ENCODE measurements at places on chromosomes 16 and 17. TPM values are rescaled to one million over a fixed set of nuclear protein-coding genes. Genes with fewer than 3 reads are reported as not detected.

- no peak for DNase-seq
Observed at GRCh38 chr16:70465999-70466804, 11.8 kb downstream of the FCSK start.

DNA sequence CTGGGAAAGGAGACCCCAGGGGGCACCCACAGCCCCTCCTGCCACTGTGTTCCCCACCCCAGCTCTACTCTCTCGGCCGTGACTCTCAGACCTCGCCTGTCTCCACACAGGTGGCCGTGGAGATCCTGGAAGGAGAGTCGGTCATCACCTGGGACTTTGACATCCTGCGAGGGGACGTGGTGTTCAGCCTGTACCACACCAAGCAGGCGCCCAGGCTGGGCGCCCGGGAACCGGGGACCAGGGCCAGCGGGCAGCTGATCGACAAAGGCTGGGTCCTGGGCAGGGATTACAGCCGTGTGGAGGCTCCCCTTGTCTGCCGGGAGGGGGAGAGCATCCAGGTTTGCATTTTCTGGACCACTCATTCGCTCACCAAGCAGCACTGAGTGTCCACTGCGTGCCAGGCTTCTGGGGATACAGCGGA is 25.4 kb downstream of the NAGPA start:
- DNase-seq, result peak; percentile 26

DNA sequence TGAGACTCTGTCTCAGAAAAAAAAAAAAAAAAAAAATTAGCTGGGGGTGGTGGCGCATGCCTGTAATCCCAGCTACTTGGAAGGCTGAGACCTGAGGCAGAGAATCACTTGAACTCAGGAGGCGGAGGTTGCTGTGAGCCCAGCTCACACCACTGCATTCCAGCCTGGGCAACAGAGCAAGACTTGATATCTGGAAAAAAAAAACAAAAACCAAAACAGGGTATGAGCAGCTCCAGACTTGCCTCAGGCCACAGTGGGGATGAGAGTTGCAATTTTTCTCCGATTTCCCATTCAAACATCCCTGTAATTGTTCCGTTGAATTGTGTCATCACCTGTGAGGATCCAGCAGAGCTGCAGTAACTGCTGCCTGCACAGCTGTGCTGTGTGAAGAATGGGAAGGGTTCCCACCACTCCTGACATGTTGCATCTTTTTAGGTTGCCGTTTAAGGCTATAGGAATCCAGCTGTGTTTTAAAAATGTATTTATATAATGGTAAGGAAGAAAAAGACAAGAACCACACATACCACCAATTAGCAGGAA is 150.0 kb downstream of the VPS53 start:
- DNase-seq, result no peak

- no peak for DNase-seq
Observed at GRCh38 chr17:12605222-12605621, 60.5 kb upstream of the MYOCD start.

- DNase-seq, result no peak
Observed at GRCh38 chr16:68000450-68000849, 1.2 kb upstream of the DPEP2 start.

DNA sequence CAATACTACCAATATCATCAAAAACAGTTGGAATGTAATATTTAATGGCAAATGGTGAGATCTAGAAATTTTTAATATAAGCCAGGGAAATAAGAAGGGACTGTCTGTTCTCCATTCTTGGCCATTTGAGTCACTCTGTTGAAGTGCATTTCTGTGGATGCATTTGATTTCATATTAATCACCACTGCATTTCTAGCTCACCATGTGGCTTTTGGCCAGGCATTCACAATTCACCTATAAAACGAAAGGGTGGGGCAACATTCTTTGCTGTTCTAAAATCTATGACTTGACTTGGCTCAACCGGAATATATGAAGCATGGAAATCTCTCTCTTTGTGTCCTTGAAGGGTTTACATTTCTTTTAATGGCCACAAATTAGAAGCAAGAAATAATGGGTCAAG is 483.0 kb downstream of the SLC39A11 start:
- no peak for DNase-seq

- DNase-seq, result no peak
Observed at GRCh38 chr17:33389504-33390135, 96.5 kb upstream of the ASIC2 start.

- DNase-seq, result no peak
Observed at GRCh38 chr17:39357986-39358385, 43.4 kb downstream of the FBXL20 start.

- peak; percentile 51 for DNase-seq
Observed at GRCh38 chr16:85428168-85428898, 184.8 kb upstream of the GSE1 start.

DNA sequence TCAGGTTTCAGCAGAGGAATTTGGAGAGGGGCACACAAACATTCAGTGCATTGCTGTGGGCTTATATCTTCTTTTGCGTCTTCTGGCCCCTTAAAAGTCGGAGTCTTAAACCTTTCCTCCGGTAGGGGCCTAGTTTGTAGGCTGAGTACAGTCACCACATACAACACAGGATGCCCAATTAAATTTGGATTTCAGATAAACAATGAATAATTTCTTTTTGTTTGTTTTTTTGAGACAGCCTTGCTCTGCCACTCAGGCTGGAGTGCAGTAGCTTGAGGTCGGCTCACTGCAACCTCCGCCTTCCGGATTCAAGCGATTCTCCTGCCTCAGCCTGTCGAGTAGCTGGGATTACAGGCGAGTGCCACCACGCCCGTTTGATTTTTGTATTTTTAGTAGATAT is 26.7 kb upstream of the ADORA2B start:
- no peak for DNase-seq

DNA sequence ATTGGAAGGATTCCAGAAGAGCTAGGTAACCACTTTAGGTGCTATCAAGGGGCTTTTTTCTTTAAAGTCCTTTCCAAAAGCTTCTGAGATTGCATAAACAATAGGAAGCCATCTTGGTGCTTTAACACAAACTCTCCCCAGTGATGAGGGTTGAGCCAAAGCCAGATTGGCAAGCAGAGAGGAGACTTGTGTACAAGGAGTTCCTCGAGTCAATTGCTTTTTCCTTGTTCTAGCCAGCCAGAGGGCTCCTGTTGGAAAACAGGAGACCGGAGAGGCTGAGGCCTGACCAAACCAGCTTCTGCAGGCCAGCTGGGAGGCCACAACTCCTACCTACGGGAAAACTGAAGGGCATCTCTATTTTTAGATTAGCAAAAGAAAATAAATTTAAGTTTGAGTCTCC is 46.5 kb downstream of the MAPT start:
- no peak for DNase-seq

DNA sequence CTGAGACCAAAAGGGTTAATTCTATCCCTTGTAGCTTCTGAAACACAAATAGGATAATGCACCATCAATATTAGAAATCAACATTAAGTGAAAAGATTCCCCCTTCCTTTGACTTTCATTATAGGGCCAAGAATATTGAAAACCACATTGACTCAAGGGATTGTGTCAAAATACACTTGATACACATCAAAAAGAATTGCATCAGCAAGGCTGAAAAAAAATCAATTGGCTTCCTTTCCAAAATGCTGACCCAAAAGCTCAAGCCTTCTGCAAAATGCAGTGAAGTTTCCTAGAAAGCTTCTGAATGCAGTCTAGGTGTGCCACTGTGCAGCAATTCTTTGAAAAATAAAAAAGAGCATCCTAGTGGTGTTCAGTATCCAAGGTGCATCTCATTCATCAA is 674.4 kb downstream of the TOX3 start:
- DNase-seq, result no peak

GRCh38 chr16:78179666-78180065 is 80.2 kb downstream of the WWOX start:
- no peak for DNase-seq

GRCh38 chr17:16920628-16921020 is 51.3 kb downstream of the TNFRSF13B start:
- no peak for DNase-seq

GRCh38 chr16:50709061-50709684 is 15.8 kb downstream of the NOD2 start:
- peak; percentile 58 for DNase-seq

DNA sequence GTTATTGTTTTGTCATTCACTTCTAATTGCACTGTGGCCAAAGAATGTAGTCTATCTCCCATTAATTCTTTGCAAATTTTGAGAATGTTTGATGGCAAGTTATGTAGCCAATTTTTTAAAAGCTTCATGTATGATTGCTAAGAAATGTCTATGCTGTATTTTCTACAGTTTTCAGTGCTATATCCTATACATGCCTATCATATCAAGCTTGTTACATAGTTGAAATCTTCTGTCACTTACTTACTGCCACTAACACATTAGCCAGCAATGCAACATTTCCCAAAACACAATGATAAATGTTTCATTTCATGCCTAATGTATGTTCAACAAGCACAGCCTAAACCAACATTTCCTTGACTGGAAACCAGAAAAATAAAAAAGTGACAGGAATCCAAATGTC is 292.4 kb upstream of the AXIN2 start:
- no peak for DNase-seq

GRCh38 chr16:66468321-66468965 is 41.3 kb downstream of the BEAN1 start:
- no peak for DNase-seq

GRCh38 chr17:44604768-44605485 is 47.6 kb downstream of the FZD2 start:
- DNase-seq, result no peak

GRCh38 chr16:10590342-10590741 is 9.9 kb upstream of the EMP2 start:
- DNase-seq, result no peak

- no peak for DNase-seq
Observed at GRCh38 chr16:75219838-75220237, 1.1 kb downstream of the CTRB1 start.

- DNase-seq, result no peak
Observed at GRCh38 chr16:29815032-29815721, 775 bp upstream of the PAGR1 start.

GRCh38 chr17:27760069-27760885 is 40.1 kb downstream of the NOS2 start:
- DNase-seq, result peak; percentile 89

- no peak for DNase-seq
Observed at GRCh38 chr16:84291226-84291625, 3.5 kb upstream of the WFDC1 start.

DNA sequence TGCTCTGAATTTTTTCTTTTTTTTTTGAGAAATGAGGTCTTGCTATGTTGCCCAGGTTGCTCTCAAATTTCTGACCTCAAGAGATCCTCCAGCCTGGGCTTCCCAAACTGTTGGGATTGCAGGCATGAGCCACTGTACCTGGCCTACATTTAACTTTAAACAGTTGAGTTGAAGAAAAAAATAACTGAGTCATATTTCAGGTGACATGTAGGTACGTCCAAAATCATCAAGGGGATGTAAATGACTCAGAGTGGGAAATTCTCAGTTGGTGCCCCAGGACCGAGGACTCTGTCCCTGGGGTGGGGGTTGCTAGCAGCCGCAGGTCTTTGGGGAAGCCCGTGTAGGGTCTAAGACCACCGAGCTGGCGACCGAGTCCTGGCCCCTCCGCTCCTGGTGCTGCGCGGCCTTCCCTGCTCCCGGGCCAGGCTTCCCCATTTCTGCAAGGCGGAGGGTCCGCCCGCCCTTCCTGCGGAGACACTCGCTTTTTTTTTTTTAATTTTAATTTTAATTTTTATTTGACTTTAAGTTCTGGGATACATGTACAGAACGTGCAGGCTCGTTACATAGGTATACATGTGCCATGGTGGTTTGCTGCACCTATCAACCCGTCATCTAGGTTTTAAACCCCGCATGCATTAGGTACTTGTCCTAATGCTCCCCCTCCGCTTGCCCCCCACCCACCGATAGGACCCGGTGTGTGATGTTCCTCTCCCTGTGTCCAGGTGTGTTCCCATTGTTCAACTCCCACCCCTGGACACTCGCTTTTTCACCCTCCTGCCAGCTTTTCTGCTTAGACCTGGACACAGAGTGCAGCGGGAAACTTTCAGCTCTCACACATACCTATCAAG is 12.7 kb upstream of the N4BP1 start:
- DNase-seq, result no peak

OR1F1 gene
- total RNA-seq, result not detected

TRPV3 gene
- 2.0 TPM for total RNA-seq

SPATA32 gene
- total RNA-seq, result not detected

RPL38 gene
- total RNA-seq, result 597 TPM

AOC2 gene
- total RNA-seq, result 2.6 TPM

EVPLL gene
- not detected for total RNA-seq

CACNG5 gene
- not detected for total RNA-seq

MT1A gene
- total RNA-seq, result 82.2 TPM

UNC13D gene
- total RNA-seq, result 20.0 TPM

Measured in aorta (tissue), 5 donors.